ENCODE measurements at places on chromosomes 5 and 9. TPM values are rescaled to one million over a fixed set of nuclear protein-coding genes. Genes with fewer than 3 reads are reported as not detected.

EFNA5 gene
- total RNA-seq, result 24.6 TPM

- no peak for DNase-seq
Observed at GRCh38 chr9:24498632-24499031, 47.1 kb downstream of the IZUMO3 start.

DNA sequence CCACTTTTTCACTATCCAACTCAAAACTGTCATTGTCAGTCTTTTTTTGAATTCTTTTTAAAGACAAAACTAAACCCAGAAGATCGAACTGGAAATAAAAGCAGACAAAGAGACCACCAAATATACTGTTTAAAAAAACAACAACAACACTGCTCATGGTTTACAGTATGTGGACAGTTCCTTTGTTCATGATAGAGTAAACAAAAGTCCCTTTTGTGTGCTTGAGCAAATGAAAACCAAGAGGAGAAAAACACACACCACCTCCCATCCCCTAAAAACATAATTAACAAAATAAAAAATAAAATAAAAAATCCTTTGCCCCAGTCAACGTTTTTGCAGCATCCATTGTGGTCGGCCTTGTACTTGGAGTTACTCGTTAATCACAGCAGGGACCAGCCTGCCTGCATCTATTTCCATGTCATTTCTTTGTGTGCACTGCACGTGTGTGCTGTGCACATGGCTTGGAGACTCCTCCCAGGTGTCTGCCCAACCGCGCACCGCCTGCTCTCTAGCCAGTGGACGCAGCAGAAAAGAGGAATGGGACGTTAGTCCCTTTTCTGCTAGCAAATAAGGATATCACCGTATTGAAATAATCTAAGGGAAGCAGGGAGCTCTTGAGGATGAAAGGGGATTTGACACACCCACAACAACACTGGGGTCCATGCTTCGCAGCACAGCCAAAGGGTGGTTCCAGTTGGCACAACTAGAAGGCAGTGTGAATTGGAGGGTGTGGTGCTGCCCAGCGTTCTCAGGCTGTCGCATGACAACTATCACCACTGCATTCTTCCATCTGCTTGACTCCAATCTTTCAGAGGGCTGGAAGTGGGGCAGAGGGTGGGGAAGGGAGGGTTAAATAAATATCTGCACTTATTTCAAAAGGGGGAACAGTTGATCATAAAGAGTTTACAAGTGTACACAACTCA lies 130.0 kb downstream of the SEMA6A start:
- no peak for DNase-seq

ELAVL2 gene
- total RNA-seq, result 0.68 TPM

DNA sequence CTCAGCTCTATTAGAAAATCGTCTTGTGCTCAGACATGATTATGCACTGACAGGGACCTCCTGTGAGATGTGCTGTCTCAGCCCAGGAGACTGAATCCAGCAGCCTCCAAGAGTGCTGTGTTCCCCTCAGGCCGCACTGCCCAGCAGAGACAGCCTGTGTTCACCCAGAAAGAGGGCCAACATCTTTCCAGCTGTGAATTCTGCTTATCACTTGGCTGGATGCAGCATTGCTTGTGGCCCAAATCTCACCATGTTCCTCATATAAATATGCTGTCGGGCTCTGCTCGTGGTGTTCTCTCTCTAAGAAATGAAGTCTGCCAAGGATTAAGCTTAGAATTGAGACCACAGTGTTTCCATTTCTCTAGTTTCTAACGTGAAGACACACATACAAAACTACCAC lies 983.0 kb upstream of the WWC1 start:
- no peak for DNase-seq
